ENCODE measurements at places on chromosomes 6 and 20.

- no peak for DNase-seq
These were observed 13.4 kb downstream of the CAPN11 start for GRCh38 chr6:44171899-44172546.

DNA sequence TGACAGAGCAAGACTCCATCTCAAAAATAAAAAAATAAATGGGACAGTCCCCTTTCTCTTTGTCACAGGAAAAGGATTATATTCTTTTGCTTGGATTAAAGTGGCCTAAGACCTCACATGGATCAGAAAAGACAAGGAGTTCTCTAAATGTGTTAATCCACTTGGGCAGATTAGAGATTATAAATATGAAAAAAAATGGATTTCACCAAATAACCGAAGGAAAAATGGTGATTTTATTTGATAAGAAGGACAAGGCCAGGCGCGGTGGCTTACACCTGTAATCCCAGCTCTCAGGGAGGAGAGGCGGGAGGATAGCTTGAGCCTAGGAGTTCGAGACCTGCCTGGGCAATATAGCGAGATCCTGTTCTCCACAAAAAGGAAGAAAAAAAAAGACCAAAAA is 21.8 kb downstream of the SAMHD1 start:
- no peak for DNase-seq

DNA sequence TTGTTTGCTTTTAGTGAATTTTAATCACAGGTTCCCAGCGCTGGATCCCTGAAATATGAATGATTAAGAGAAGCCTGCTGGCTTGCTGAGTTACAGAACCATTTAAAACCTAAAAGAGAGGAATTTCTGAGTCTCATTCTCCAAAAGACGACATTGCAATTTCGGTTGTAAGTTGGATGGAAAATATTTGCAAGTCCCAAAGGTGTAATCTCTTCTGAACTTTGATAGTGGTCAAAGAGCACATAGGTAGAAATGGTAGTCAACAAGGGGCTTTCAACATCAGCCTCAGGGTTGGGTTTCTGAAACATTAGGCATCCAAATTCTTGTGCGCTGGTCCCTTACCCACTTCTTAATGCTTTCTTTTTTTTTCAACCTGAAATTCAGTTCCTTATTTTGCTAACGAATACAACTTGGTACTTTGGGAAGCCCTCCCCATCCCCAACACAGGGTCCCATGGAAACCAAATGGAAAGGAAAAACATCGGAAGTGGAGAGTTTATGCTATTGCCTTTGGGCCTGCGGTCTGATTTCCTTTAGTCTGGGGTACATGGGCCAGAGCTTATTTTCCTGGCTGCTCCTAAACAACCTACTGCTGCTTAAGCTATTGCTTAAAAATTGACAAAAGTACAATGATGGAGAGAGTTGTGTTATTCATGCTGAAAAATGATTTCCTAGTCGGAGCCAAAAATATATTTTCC is 117.0 kb upstream of the KCNK16 start:
- no peak for DNase-seq

- peak; percentile 71 for DNase-seq
These were observed 10.8 kb downstream of the GSTA4 start for GRCh38 chr6:52984247-52984646.

DNA sequence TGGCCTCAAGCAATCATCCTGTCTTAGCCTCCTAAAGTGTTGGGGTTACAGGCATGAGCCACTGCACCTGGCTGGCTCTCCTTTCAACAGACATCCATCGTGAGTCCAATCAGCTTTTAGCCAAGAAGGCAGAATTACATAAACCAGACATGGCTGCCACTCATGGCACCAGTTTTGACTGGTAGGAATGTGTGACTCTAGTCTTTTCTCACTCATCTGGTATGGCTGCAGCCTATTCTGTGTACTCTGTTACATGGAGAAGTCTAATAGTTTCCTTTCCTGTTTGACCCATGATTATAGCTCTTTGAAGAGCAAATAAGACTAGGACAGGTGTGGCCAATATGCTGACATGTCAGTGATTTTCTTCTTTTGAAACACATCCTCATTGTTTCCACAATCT is 27.0 kb upstream of the RNF144B start:
- no peak for DNase-seq

DNA sequence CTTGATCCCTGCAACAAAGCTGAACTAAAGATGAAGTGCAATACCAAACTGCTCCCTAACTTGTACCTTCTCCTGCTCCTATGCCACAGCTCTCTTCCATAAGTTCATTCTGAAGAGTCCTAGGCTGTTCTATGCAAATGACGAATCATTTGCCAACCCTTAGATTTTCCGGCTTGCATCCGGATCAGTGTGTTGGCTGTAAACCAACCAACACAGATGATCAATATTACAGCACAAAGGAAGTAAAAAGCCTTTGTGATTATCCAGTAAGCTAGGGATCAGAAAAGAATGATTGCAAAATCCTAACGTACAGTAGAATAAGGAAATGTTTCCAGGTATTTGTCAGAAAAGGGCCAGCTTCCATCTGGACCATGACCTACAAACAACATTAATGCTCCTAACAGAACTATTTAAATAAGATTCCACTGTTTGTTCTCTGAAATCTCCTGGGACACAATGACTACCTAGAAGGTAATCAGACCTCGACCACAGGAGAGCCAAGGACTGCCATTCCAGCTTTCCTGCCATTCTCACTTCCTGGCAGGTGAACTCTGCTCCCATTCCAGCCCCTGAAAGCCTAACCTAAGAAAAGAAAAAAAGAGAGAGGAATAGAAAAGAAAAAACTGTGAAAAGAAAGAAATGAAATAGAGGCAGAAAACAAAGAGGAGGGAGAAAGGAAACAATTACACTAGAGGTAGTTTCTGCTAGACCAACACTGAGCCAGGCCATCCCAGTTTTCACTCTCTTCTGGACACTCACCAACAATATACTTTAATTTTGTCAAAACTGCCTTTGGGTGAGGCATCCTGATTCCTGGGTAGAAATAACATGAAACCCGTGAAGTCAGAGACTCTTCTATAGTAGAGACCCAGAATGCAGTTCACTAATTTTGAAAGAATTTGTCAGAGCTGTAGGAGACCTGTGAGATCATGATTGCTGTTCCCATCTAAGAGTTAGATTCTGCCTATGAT is 19.7 kb downstream of the GMDS start:
- no peak for DNase-seq

DNA sequence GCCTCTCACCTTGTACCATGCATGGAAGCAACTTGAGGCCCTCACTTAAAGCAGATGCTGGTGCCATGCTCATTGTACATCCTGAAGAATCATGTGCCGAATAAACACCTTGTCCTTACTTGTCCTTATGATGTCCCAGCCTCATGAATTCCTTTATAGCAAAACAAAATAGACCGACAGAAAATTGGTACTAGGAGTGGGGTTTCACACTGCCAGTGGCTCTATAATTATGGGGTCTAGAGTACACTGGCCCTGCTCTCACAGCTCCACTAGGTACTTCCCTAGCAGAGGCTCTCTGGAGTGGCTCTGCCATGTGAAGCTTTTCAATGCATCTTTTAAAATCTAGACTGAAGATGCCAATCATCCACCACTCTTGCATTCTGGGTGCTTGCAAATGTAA is 101.2 kb downstream of the HTR1B start:
- DNase-seq, result no peak

- peak; percentile 60 for DNase-seq
These were observed 13.9 kb downstream of the DEF6 start for GRCh38 chr6:35311390-35312075.

DNA sequence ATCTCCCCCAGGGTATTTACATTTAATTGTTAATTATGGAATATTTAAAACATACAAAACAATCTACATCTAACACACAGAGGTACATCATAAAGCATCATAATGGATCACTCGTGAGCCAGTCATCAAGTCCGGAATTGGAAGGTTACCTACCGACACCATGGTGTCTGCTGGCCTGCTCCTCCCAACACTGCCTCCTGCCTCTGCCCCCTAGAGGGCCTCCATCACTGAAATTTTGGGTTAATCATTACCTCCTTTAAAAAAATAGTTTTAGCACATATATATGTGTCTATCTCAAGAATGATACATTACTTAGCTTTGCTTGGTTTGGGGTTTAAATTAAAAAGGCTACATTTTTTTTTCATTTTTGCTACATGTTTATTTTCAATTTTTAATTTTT is 114.6 kb upstream of the PDE10A start:
- no peak for DNase-seq

GRCh38 chr6:3822747-3823445 is 26.3 kb upstream of the FAM50B start:
- no peak for DNase-seq

- no peak for DNase-seq
These were observed 6.1 kb upstream of the ULBP2 start for GRCh38 chr6:149935668-149936067.

DNA sequence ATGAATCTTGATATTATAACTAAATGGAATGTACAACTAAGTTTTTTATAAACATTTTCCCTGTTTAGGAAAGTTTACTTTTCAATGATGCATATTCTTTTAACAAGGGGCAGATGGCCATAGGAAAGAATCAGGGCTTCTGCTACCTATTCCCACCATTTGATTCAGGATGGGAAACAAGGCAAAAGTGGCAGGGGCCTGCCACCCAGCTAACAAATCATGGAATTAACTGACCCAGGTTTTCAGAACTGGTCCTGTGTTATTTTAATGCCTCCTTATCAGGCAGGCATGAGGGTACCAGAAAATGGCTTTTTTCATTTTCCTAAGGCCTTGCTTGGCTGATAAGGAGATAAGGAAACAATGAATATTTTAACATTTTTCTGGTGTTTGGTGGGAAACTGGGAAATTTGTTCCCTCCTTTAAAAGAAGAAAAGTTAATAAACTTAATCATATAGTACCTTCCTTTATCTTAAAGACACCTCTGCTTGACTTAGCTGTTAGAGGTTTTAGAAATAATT is 6.7 kb downstream of the POU3F2 start:
- DNase-seq, result no peak

DNA sequence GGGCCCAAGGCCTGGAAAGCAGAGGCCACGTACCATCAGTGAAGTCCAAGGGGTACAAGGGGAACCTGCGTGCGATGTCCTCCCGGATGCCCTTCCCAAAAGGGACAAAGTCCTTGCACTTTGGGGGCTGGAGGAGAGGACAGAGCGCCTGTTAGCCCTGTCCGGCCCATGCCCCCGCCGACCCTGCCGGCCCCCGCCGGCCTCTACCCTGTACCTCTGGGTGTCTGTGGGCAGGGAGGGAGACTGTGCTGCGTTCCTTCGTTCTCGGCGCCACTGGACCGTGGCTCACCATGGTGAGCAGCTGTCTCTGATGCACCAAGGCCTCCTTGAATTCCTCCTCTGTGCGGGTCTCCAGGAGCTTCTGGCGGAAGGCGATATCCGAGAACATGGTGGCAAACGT is 7.9 kb downstream of the SLC4A11 start:
- DNase-seq, result no peak
